Smooth muscle cell of the brain vasculature (primary cell): ENCODE measurements at places on chromosomes 2 and 18.

DNA sequence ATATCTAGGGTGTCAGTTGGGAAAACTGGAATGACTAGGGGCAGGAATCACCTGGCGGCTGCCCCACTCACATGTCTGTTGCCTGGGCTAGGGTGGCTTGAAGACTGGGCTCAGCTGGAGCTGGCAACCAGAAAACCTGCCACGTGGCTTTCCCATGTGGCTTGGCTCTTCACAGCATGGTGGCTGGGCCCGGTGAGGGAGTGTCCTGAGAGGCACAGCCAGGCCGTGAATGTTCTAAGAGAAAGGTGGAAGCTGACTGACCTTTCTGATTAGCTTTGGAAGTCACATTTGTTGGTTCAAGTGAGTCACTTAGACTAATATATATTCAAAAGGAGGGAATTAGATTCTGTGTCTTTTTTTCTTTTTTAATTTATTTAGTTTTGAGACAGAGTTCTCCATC is 22.7 kb downstream of the SP5 start:
- DNase-seq, result no peak

DNA sequence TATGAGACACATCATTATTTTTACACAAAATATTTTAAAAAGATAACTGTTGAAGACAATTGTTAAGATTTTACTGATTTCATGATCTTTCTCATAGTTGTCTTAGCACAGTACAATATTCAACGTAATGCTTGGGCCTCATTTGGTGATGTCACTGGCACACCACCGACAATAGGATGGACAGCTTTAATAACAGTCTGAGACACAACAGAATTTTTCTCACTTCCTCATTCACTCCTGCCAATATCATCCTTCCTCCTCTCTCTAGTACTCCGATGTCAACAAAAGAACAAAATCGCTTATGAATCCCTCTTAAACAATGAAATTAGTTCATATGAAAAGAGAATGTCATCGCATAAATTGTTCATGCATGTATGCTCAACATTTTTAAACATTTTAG is 461.9 kb upstream of the CDH7 start:
- no peak for DNase-seq

GRCh38 chr2:197707316-197708213 is 2.4 kb downstream of the MARS2 start:
- DNase-seq, result no peak

DNA sequence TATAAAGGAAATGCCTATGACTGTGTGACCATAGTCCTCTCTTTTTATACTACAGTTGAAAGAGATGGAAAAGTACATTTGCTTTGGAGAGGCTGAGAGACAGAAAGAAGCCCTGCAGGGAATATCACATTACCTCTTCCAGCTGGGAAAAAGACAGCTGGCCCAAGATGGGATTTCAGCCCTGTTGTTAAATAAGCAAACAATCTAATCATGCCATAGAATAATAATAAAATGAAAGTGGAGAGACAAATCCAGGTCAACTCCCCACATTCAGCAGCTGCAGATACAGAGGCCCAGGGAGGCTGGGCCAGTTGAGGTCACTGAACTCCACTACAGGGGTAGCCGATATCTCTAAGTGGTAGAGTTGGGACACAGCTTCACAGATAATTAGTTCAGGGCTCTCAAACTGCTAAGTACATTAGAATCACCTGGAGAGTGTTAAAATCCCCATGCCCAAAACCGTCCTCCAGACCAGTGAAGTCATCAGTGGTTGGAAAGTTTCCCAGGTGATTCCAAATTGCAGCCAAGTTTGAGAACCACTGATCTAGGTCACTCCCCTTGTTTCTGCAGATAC is 81.9 kb downstream of the MOGAT1 start:
- DNase-seq, result peak; percentile 86

DNA sequence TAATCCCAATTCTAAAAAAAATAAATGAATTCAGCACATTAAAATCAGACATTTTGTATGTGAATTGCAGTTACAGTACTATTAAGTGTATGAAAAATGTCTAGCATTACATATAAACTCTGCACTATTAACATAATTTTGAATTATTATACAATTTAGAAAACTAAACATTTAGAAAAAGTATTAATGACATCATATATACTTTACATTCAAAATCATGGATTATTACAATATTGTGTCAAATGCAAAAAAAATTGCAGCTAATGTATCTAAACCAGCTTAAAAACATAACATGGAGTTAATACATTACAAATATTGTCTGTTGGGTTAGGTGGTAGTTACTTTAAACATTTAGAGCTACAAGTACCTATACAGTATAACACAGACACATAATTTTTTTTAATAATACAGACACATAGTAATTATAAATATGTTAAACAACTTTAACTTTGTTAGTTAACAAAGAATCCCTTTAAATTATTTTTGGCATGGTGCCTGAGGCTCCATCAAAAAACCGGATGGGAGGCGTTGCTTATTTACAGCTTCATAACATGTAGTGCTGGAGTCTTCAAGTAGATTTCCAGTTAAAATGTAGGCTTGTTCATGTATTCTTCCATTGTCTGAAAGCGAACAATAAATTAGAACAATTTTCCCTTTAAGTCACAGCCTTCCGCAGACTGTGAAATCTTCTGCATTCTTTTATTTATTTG is 79.1 kb downstream of the AP1S3 start:
- no peak for DNase-seq

- DNase-seq, result no peak
Measured at GRCh38 chr2:98911126-98911375, 25.0 kb downstream of the CRACDL start.

- DNase-seq, result peak; percentile 89
Measured at GRCh38 chr18:64165906-64166305, 17.0 kb upstream of the LINC00305 start.

DNA sequence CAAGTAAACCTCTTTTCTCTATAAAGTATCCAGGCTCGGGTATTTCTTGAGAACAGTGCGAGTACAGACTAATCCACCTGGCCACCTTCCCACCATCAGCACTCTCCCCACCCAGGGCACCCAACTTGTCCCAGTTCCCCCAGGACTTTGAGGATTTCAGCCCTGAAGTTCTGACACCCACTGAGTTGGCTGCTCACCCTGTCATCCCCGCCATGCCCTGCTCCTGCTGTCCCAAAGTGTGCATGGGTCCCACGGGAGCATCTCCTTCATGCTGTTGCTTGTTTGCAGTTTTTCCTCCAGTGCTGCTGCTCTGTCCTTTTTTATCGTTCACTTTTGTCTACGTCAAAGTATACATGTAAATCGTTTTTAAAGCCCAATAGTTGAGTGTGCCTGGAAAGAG is 273.9 kb downstream of the PHLPP1 start:
- DNase-seq, result no peak

DNA sequence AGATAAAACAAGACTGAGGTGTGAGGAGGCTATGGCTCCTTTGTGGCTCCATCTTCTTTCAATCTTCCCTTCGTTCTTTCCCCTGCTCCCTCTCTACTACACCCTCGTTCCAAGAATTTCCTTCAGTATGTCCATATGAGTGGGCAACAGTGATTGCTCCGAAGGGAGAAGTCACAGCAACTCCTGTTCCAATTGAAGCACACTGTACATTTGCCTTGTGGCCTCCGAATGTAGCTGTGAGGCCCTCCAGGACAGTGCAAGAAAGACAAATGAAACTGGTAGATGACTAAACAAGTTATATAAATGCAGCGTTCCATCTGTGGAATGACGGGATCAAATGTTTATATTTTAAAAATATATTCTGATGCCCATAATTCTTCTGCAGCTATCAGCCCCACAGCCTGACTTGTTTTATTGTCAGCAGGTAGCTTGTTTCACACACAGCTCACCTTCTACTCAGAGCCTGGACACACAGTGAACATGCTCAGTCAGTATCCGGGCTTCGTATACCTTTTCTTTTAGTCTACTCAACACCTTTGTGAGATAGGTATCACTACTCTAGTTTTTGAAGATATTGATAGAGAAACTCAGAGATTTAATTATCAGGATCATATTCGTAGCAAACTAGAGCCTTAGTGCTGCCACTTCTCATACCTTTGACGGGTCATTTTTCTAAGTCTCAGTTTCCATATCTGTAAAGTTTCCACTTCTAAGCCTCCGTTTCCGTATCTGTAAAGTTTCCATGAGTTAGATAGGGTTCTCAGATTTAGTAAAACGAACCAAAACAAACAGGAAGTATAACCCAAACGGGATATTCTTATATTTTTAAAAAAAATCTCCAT is 216.7 kb upstream of the STON1 start:
- no peak for DNase-seq

- no peak for DNase-seq
Measured at GRCh38 chr2:223894009-223894408, 51.1 kb downstream of the WDFY1 start.

GRCh38 chr2:235647877-235648276 is 154.0 kb downstream of the AGAP1 start:
- DNase-seq, result no peak

GRCh38 chr18:62555135-62555534 is 32.3 kb downstream of the ZCCHC2 start:
- DNase-seq, result no peak

- no peak for DNase-seq
Measured at GRCh38 chr2:240438810-240439697, 3.6 kb downstream of the GPC1 start.

DNA sequence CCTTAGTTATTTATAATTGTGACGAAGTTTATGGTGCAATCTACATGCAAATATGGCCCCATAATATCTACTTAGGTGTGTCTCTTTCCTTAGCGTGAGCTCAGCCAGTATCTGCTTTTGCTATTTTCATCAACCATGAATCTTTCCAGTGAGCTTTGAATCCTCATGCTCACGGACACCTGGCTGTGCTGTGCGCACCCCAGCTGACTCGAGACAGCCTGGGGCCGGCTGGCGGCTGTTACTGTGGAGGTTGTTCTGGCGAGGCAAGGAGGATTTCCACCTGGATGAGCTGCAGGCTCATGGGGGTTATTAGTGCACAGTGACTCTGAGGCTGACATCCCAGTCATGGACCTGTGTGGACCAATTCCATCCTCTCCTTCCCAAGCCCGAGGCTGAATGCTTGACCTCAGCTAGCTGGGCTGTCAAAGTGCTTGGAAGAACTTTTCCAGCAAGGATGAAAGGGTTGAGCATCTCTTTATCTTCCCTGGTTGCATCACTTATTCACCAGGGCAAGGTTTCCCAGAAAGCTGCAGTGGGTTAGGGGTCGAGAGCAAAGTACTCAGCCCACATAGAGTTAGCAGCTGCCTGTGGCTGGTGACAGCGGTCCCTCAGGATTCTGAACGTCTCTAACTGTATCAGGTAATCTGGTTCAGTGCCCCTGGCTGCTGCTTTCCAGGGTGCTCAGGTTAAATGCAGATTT is 141.7 kb downstream of the ARL4C start:
- no peak for DNase-seq

DNA sequence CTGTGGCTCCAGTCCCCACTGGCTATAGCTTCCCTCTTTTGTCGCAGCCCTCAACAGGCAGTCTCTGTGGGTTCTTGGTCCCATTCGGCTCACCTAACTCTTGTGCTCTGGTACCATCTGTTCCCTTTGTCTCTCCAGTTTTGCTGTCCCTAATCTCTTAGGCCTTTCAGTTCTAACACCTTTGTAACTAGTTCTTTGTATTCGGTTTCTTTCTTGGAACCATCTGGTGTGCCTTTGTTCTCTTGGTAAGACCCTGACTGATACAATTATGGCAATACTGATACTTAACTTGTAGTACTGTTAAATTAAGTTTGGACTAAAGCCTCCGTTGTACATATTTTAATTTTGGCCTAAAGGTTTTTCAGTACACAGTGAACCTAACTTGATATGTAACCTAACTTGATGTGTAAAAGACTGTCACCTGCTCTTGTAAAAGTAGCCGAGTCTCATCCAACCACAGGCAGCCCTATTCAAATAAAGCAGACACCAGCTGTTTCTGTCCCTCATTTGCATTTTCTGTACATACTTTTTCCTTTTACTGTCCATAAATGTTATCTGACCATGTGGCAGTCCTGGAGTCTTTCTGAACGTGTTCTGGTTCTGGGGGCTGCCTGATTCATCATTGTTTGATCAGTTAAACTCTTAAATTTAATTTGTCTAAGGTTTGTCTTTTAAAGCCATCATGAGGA is 4.8 kb upstream of the MRPL44 start:
- DNase-seq, result no peak

DNA sequence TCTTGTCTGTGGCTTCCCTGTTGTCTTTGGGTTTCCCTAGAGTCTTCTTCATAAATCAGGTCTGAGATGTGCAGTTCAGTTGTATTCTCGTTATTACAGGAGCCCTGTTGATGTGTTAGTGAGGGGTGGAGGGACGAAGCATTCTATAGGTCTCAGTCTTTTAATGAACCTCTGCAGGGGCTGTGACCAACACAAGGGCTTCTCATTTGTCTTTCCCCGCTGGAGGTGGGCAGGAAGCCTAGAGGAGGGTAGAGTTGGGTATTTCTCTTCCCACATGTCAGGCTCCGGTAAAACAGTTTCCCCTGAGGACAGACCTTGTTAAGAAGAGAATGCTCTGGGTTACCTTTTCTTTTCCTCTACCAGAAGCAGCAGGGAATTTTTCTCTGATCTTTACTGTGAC is 31.2 kb downstream of the PROC start:
- no peak for DNase-seq

DNA sequence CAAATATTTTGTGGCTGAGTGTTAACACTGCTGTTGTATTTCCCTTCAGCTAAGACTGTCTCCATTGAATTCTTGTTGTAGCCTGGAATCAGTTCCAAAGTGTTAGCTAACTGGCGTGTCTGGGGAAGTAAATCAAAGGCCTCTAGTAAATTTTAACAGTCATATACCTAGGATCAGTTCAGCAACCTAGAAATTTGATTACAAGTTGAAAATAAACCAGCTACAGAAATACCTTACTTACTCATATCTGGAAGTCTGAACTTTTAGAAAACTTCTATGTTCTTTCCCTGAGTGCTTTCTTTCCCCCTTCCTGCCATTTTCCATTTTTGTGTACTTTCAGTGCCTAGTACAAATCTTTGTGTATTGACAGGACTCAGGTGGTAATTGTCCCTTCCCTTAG is 396.7 kb upstream of the DCC start:
- DNase-seq, result no peak

- DNase-seq, result no peak
Measured at GRCh38 chr2:86055314-86055713, 50.4 kb downstream of the POLR1A start.

GRCh38 chr18:45851161-45851925 is 25.9 kb downstream of the SIGLEC15 start:
- no peak for DNase-seq

- no peak for DNase-seq
Measured at GRCh38 chr2:200509235-200509611, 645 bp downstream of the KCTD18 start.

GRCh38 chr2:123419976-123420375 is 605.1 kb upstream of the CNTNAP5 start:
- no peak for DNase-seq

- DNase-seq, result no peak
Measured at GRCh38 chr18:11304928-11305327, 155.6 kb upstream of the PIEZO2 start.

DNA sequence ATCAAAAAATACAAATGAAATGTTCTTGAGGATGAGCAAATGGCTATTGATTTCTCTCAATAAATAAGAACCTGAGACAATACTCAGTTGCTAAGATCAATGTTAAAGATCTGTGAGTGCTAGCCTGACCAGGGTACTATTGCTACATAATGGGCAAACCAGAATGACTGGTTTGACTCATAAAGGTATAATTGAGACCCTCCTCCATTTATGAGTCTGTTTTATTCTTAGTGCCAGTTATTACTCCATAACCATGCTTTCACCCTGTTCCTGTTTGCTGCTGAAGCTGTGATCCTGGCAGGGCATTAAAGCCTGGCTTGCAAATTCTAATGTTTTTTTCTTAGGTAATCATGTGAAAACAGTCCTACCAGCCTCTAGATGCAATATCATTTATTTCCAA is 56.6 kb upstream of the PPM1B start:
- no peak for DNase-seq
